Endothelial cell of umbilical vein (primary cell): ENCODE measurements at places on chromosomes 3 and 15. TPM values are rescaled to one million over a fixed set of nuclear protein-coding genes. Genes with fewer than 3 reads are reported as not detected.

The BCHE gene
- total RNA-seq, result 0.27 and 2.4 TPM in 2 replicates

The GABRR3 gene
- total RNA-seq, result not detected in 2 replicates

The CYP8B1 gene
- total RNA-seq, result not detected in 2 replicates

The GABRG3 gene
- not detected in 2 replicates for total RNA-seq

The CPLX3 gene
- 0.16 TPM in 1 of 2 replicates, not detected in the other for total RNA-seq

The KLHL40 gene
- total RNA-seq, result not detected in 2 replicates

The TMEM207 gene
- total RNA-seq, result not detected in 2 replicates

The IL17RB gene
- total RNA-seq, result not detected in 2 replicates

The IL17RE gene
- total RNA-seq, result 1.2 and 1.5 TPM in 2 replicates

The GRK7 gene
- not detected in 2 replicates for total RNA-seq

The SIDT1 gene
- total RNA-seq, result not detected in 2 replicates

The WWTR1 gene
- 210 and 262 TPM in 2 replicates for total RNA-seq

The ZCWPW2 gene
- total RNA-seq, result 0.40 TPM in 1 of 2 replicates, not detected in the other

The ATP13A5 gene
- total RNA-seq, result not detected in 2 replicates

The ZNF860 gene
- 0.73 and 1.0 TPM in 2 replicates for total RNA-seq

The TMEM42 gene
- 10.6 and 13.6 TPM in 2 replicates for total RNA-seq

The USP50 gene
- not detected in 2 replicates for total RNA-seq

The KATNBL1 gene
- 56.8 and 57.9 TPM in 2 replicates for total RNA-seq

The INSYN1 gene
- total RNA-seq, result 0.58 TPM in 1 of 2 replicates, not detected in the other

The MUC13 gene
- not detected in 2 replicates for total RNA-seq

The RLBP1 gene
- not detected in 2 replicates for total RNA-seq

The CLDN1 gene
- total RNA-seq, result 0.27 and 0.32 TPM in 2 replicates

The TTLL3 gene
- 41.8 and 43.5 TPM in 2 replicates for total RNA-seq

The SLC28A1 gene
- total RNA-seq, result not detected in 2 replicates

The P2RY13 gene
- total RNA-seq, result not detected in 2 replicates

The ASB14 gene
- not detected in 2 replicates for total RNA-seq

The FRG2C gene
- not detected in 2 replicates for total RNA-seq

The POC1A gene
- 16.7 and 19.4 TPM in 2 replicates for total RNA-seq

The SLC24A5 gene
- total RNA-seq, result not detected in 2 replicates

The CHSY1 gene
- total RNA-seq, result 47.0 and 50.8 TPM in 2 replicates

The SCAANT1 gene
- not detected in 2 replicates for total RNA-seq

The CPEB1 gene
- total RNA-seq, result not detected in 2 replicates

The ROPN1B gene
- total RNA-seq, result not detected in 2 replicates

The RASL12 gene
- total RNA-seq, result not detected in 2 replicates

The AADACL2 gene
- total RNA-seq, result not detected in 2 replicates

The RBP2 gene
- not detected in 2 replicates for total RNA-seq

The ZNF502 gene
- total RNA-seq, result 4.1 and 4.2 TPM in 2 replicates

The FEZF2 gene
- not detected in 2 replicates for total RNA-seq

The COMMD2 gene
- 42.9 and 51.0 TPM in 2 replicates for total RNA-seq

The TMEM158 gene
- 0.42 TPM in 2 replicates for total RNA-seq

The CP gene
- not detected in 2 replicates for total RNA-seq

The GOLGA6L4 gene
- 5.3 and 7.5 TPM in 2 replicates for total RNA-seq

The NMNAT3 gene
- total RNA-seq, result 0.12 and 0.60 TPM in 2 replicates

The SECISBP2L gene
- 44.7 and 52.3 TPM in 2 replicates for total RNA-seq

The CILP gene
- not detected in 2 replicates for total RNA-seq

The VIPR1 gene
- total RNA-seq, result 0.67 and 3.8 TPM in 2 replicates

The KLHL24 gene
- 45.8 and 46.2 TPM in 2 replicates for total RNA-seq

The GP5 gene
- 0.11 TPM in 1 of 2 replicates, not detected in the other for total RNA-seq

The CYP1A2 gene
- not detected in 2 replicates for total RNA-seq

The DHFR2 gene
- total RNA-seq, result 2.1 and 2.2 TPM in 2 replicates

The RARRES1 gene
- total RNA-seq, result 1.5 and 1.8 TPM in 2 replicates

The KY gene
- not detected in 2 replicates for total RNA-seq

The MKRN2OS gene
- total RNA-seq, result not detected in 2 replicates

The CYP11A1 gene
- total RNA-seq, result not detected in 2 replicates

The SYNPR gene
- not detected in 2 replicates for total RNA-seq

The IL5RA gene
- not detected in 2 replicates for total RNA-seq

The SV2B gene
- total RNA-seq, result not detected in 2 replicates

The ITIH4 gene
- total RNA-seq, result 0.60 and 2.4 TPM in 2 replicates

The EXD1 gene
- total RNA-seq, result not detected in 2 replicates

The PLEKHO2 gene
- 20.7 and 24.9 TPM in 2 replicates for total RNA-seq
